WTC11 (cell line): ENCODE measurements at places on chromosomes 7 and 10.

DNA sequence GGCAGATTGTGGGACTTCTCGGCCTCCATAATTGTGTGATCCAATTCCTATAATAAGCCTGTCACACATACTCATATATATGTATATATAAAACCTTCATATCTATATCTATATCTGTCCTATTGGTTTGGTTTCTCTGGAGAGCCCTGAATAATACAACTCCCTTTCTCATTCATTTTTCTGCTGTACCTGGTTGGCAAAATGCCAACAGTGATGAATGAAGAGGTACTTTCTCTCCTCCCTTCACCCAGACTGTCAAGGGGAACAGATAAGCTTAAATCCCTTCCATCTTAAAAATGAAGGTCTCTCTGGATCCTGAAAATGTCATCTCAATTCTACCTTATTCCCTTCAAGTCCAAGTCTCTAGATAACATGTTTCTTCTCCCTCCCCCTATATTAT is 60.3 kb upstream of the FOXP2 start:
- DNase-seq: no peak

DNA sequence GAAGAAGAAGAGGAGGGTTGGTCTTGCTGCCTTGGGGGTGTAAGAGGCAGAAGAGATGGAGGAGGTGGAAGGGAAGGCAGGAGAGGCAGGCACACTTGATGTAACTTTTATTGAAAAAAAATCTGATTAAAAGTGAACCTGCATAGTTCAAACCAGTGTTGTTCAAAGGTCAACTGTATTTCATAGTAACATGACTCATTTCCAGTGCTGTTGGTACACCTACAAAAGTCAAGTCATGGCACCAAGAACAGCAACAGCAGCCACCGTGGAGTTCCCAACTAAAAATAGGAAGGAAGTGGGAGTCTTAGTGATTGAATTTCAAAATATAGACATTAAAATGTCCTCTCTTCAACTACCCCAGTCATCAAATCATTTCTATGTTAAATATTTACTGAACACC is 88.5 kb downstream of the CTNNA3 start:
- no peak for DNase-seq

GRCh38 chr7:108280136-108280535 is 150.0 kb upstream of the LAMB4 start:
- no peak for DNase-seq

DNA sequence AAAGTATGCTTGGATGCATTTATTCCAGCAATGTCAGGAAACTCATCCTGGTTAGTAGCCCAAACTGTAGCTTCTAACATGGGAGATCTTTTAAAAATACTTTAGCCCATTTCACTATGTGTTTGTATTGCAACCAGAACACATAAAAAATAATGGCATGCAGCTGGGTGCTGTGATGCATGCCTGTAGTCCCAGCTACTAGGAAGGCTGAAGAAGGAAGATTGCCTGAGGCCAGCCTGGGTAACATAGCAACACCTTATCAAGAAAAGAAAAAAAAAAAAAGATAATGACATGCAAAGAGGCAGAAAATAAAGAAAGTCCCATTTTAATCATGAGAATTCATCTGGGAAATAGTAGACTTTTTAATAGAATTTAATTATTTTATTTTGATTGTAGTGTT is 517.0 kb upstream of the TEX47 start:
- no peak for DNase-seq

DNA sequence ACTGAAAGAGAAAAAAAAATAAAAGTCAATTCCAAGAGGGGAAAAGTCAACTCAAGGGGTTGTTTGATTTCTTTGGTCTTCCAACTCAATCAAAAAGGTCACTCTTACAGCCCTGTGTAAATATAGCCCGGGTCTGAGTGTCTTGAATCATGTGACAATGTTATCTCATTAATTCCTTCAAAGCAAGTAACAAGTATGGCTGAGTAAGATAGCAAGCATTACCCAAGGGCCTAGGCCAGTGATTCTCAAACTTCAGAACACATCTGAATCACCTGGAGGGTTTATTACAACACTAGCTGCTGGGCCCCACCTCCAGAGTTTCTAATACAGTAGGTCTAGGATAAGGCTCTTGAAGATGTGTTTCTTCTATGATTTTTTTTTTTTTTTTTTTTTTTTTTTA is 125.0 kb downstream of the PRLHR start:
- no peak for DNase-seq

- DNase-seq: no peak
Observed at GRCh38 chr7:36039243-36039642, 113.8 kb upstream of the EEPD1 start.

GRCh38 chr10:118926903-118927302 is 102.6 kb upstream of the NANOS1 start:
- no peak for DNase-seq

GRCh38 chr7:119572132-119572531 is 700.8 kb upstream of the KCND2 start:
- peak; percentile 24 for DNase-seq

GRCh38 chr10:24306507-24306875 is 97.6 kb downstream of the KIAA1217 start:
- no peak for DNase-seq

DNA sequence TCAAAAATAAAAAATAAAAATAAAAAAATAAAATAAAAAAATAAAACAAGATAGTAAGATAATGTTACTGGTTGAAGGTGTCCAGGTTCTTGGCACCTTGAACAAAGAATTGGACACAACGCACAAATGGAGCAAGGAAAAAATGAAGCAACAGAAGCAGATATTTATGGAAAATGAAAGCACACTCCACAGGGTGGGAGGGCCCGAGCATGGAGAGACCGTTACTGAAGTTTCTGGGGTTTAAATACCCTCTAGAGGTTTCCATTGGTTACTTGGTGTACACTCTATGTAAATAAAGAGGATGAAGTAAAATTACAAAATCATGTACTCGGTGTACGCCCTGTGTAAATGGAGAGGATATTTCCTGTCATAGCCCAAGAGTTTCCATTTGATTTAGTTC is 15.7 kb upstream of the PFKP start:
- DNase-seq: no peak

DNA sequence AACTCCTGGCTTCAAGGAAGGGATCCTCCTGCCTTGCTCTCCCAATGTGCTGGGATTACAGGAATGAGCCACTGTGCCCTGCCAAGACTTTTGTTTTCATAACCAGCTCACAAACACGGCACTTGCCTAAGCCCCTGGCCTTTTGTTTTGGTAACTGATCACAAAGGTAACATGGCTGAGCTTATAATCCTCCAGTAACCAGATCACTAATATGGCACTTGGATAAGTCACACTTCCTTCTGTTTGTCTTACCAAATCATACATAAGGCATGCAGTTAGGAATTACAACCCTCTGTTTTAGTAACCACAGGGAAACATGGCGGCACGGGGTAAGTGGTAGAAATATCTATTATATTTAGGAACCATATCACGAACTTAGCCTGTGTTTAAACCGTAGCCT is 577.1 kb downstream of the CALN1 start:
- DNase-seq: no peak

- peak; percentile 32 for DNase-seq
Observed at GRCh38 chr10:557792-558328, 131.6 kb downstream of the DIP2C start.

GRCh38 chr10:1454428-1454827 is 282.9 kb downstream of the ADARB2 start:
- DNase-seq: no peak

GRCh38 chr7:77734659-77735421 is 38.6 kb downstream of the RSBN1L start:
- no peak for DNase-seq

GRCh38 chr10:124654686-124655085 is 89.5 kb downstream of the FAM53B start:
- no peak for DNase-seq

DNA sequence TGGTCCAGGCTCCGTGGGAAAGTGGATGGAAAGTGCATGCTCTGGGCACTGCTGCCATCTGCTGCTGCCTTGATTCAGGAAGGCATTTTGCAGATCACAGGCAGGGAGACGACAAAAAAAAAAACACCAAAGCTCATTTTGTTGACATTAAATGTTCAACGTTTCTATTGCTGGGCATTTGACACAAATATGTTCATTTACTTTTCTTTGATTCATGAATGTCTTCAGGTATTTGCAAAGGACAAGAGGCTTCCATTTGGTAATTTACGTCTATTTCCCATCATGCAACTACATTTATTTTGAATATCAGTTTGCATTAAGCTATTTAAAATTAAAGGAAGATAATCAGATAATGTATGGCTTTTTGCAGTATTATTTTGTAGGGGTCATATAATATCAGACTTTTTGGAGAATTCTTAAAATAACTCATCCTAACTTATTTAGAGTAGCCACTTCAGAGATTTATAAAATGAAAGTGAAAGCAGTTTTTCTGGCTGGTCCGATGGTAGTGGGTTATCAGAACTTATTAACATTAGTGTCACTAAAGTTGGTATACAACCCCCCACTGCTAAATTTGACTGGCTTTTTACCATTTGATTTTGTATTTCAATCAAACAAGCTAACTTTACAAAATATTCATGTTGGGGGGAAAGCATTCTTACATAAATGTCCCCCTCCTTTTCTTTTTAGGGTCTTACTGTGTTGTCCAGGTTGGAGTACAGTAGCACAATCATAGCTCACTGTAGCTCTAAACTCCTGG is 65.3 kb downstream of the PDIA4 start:
- DNase-seq: no peak

DNA sequence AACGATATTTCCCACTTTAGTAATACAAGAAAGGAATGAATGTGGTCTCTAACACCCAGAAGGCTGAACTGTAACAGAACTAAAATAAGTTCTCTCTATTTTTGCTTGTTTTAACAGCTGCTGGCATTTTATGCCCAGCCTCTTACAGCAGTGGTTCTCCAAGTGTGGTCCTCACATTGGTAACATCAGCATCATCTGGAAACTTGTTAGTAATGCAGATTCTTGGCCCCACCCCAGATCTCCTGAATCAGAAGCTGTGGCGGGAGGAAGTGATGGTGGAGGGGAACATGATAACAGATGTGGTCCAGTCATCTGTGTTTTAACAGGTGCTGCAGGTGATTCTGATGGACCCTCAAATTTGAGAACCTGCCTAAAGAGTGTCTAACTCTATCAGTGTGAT is 170.1 kb downstream of the TMEM26 start:
- no peak for DNase-seq

GRCh38 chr10:49484486-49485235 is 54.3 kb downstream of the ERCC6 start:
- no peak for DNase-seq

GRCh38 chr10:48910548-48910947 is 29.1 kb downstream of the LRRC18 start:
- no peak for DNase-seq

DNA sequence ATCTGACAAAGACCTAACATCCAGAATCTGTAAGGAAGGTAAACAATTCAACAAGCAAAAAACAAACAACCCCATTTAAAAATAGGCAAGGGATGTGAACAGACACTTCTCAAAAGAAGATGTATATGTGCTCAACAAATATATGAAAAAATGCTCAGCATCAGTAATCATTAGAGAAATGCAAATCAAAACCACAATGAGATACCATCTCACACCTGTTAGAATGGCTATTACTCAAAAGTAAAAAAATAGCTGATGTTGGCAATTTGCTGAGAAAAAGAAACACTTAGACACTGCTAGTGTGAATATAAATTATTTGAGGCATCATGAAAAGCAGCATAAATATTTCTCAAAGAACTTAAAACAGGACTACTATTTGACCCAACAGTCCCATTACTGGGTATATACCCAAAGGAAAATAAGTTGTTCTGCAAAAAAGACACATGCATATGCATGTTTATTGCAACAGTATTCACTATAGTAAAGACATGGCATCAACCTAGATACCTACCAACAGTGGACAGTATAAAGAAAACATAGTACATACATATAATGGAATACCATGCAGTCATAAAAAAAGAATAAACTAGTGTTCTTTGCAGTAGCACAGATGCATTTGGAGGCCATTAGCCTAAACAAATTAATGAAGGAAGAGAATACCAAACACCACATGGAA is 980.1 kb downstream of the KCNMA1 start:
- DNase-seq: no peak

- DNase-seq: no peak
Observed at GRCh38 chr10:127034034-127034633, 128.9 kb downstream of the DOCK1 start.

- DNase-seq: no peak
Observed at GRCh38 chr10:58330431-58330830, 4.4 kb upstream of the UBE2D1 start.

- DNase-seq: no peak
Observed at GRCh38 chr10:50437248-50437647, 185.9 kb upstream of the ASAH2 start.

DNA sequence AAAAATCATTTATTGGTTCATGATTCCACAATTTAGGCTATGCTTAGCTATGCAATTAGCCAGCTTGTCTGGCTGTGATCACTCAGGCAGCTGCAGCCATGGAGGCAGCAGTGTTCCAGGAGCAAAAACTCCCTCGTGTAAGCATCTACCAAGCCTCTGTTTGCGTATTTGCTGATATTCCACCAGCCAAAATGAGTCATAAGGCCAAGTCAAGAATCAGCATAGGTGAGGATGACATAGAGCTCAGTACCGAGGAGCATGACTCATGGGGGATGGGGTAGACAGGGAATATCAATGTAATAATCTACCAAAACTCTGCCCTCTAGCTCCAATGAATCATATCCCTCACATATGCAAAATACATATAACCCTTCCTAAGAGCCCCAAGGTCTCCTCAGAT is 63.3 kb downstream of the IMMP2L start:
- DNase-seq: no peak

- peak; percentile 47 for DNase-seq
Observed at GRCh38 chr10:102645741-102646609, 1.7 kb downstream of the TRIM8 start.

- no peak for DNase-seq
Observed at GRCh38 chr10:7826971-7827370, 8.7 kb downstream of the TAF3 start.

DNA sequence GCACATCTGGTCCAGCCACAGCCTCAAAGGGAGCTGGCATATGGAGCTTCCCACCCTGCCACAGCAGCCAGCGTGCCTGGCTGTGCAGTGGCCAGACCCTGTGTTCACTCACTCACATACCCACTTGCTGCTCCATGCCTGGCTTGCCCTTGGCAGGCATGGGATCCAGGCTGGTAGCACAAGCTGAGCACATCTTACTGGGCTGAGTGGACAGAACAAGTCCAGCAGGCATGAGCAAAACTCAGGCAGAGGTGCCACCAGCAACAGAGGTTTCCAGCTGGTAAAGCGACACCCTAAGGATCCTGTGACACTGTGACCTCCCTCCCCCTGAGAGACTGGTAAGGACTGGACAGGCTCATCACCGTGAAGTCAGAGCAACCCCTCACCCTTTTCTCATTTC is 25.1 kb downstream of the SVIL start:
- DNase-seq: no peak

- no peak for DNase-seq
Observed at GRCh38 chr7:93150200-93150835, 2.1 kb upstream of the SAMD9L start.

GRCh38 chr10:76946270-76946669 is 691.3 kb downstream of the KCNMA1 start:
- no peak for DNase-seq

- no peak for DNase-seq
Observed at GRCh38 chr7:23247046-23247602, 549 bp downstream of the GPNMB start.
